ENCODE measurements at places on chromosomes 1 and 21.

- DNase-seq: peak; percentile 45
Measured at GRCh38 chr1:211928993-211929637, 98.6 kb upstream of the LPGAT1 start.

GRCh38 chr1:24737368-24738117, 7.7 kb upstream of the CLIC4 start:
- no peak for DNase-seq

DNA sequence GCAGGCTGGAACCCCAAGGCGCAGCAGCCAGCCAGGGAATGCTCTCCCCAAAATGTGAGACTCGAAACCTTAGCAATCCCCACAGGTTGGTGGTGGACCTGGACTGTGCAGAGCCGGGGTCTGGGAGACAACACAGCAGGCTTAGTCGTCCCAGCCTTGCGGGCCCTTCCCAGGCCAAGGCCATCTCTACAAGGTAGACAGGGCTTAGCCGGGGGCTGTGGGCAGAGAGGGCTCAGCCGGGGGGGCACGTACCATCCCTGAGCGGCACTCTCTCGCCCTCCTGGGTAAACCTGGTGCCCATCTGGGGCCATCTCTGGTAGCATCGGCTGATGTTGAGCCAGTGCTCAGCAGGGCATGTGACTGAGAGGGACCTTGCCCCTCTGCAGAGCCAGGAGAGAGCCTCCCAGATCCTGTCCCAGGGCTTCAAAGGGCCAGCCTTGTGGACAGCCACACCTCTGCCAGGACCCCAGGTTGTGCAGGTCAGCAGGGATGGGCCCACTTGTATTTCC, 2.2 kb upstream of the ACTRT2 start:
- DNase-seq: no peak

DNA sequence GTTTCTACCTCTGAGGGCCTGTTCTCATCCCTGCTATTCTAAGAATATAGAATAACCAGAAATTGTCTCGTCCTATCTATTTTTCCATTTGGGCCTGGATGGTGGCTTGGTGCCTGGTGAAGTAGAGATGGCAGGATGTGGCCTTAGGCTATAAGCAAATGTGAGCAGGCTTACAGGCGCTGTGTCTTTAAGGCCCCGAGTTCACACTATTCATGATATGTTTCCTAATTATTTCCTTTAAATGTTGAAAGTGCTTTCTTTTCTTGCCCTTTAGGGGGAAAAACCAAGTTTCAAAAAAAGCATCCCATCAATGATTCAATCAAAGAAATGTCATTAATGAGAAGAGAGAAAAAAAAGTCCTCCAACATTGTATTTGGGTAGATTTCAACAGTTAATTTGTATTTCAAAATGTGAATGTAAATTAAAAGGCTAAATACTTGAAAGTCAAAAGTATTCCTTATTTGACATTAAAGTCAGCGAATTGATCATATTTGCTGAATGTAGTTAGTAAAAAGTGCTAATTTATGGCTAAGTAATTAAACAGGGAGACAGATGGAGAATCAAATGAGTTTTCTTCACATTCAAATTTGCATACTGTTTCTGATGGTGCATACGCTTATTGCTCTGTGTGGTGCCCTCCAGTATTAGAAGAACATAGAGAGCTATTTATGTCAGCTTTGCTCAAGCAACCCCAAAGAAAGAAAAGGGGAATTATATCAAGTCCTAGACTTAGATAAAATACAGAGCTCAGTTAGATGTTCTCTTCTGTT, 34.0 kb upstream of the HUNK start:
- DNase-seq: no peak

- no peak for DNase-seq
Measured at GRCh38 chr21:8992731-8993174, 1528.6 kb upstream of the TPTE start.

- no peak for DNase-seq
Measured at GRCh38 chr1:39735731-39736130, 3.0 kb upstream of the PPIE start.

GRCh38 chr1:9250411-9251381, 16.1 kb downstream of the H6PD start:
- DNase-seq: no peak

GRCh38 chr1:41151846-41152245, 90.3 kb downstream of the SCMH1 start:
- DNase-seq: no peak
